Ovary (tissue), 10 donors: ENCODE measurements at places on chromosomes 6 and 20.

GRCh38 chr6:88050140-88050818 is 2.6 kb downstream of the SPACA1 start:
- no peak for DNase-seq

DNA sequence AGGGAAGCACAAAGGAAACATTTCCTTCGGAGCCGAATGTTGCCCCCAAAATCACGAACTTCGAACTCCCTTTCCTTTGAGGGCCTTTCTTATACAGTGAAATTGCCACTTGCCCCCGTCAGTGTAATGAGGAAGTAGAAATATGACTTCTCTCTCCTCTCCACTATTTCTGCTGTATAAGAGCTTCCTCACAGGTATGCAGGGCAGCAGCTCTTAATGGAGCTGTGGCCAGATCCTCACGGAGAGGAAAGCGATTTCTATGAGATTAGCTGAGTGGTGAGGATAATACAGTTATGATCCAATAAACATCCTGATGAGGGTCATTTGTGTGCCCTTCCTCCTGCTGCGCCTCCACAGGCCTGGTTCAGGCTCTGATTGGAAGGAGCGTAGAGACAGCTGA is 10.8 kb upstream of the CPNE5 start:
- DNase-seq = no peak

GRCh38 chr6:148559848-148560433 is 186.9 kb upstream of the UST start:
- peak; percentile 78 for DNase-seq

DNA sequence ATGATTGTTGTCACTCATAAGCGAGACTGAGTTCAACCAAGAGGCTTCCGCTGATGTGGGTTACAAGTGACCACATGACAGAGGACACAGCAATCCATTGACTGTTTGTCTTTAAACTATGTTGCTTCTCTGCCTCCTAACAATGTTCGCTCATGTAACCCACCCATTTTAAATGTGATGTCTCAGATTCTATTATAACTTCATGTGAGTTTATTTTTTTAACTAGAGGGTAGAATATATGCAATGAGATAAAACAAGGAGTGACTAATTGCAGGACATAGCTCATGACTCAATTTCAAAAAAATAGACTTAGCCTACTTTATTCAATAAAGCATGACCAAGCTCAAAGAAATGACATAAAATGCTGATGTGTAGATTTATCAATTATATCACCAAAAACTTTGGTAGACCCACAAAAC is 119.2 kb upstream of the SASH1 start:
- no peak for DNase-seq

DNA sequence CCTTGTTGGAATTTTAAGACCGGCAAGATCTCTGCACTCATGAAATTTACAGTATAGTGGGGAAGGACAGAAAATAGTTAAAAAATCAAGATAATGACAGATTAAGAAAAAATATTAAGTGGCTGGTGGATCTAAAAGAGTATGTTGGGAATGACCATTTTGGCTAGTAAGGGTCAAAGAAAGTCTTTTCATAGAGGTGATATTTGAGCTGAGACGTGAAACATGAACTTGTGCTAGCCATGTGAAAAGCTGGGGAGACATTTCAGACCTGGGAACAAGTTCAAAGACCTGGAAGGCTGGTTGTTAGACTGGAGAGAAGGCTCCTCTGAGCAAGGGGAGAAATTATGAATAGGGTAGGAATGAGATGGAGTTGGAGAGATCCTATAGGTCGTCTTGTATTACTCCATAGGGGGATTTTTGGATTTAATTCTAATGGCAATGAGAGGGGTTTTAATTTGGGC is 4.7 kb downstream of the BICRAL start:
- DNase-seq = no peak

DNA sequence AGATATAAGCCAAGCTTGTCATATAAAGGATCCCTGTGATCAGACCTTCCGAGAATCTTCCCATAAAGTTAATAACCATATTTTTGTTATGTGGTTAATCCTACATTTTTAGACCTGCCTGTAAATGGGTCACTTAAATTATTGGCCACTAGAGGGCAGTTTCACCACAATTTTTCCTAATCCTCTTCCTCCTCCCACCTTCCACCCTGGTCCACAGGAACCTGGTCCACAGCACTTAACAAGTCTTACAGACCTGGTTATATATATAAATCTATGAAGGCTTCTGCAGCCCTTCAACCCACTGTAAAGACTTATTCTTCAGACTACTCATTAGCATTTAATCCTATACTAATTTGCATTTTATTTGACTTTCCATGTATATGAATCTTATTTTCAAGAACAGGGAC is 28.3 kb downstream of the MRS2 start:
- no peak for DNase-seq

- DNase-seq = peak; percentile 41
Measured at GRCh38 chr6:108133594-108134179, 32.1 kb upstream of the NR2E1 start.

DNA sequence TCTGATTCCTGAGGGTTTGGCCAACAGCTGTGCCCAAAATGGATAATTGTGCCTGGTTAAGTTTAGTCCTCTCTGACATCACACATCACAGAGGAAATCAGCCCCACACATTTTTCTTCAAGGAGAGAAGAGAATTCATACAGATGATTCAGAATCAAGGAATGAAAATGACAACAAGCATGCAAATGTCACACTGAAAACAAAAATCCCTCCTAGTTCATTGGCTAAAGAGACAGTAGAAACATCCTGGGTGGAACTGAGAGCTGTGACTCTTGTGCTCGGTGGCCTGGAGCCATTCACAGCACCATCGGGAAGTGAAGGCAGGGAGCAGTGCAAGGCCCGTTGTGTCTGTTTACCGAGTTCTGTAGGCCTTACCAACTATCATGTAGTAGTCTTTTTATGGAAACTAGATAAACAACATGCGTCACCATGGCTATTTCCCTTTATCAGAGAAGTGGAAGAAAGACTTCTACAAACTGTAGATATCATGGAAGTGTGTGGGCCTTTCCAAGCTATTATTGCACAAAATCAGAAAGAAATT is 81.7 kb upstream of the TENT5A start:
- DNase-seq = peak; percentile 55

GRCh38 chr6:49326347-49326746 is 136.7 kb downstream of the MMUT start:
- DNase-seq = no peak

GRCh38 chr20:32570401-32571190 is 14.5 kb downstream of the NOL4L start:
- no peak for DNase-seq

DNA sequence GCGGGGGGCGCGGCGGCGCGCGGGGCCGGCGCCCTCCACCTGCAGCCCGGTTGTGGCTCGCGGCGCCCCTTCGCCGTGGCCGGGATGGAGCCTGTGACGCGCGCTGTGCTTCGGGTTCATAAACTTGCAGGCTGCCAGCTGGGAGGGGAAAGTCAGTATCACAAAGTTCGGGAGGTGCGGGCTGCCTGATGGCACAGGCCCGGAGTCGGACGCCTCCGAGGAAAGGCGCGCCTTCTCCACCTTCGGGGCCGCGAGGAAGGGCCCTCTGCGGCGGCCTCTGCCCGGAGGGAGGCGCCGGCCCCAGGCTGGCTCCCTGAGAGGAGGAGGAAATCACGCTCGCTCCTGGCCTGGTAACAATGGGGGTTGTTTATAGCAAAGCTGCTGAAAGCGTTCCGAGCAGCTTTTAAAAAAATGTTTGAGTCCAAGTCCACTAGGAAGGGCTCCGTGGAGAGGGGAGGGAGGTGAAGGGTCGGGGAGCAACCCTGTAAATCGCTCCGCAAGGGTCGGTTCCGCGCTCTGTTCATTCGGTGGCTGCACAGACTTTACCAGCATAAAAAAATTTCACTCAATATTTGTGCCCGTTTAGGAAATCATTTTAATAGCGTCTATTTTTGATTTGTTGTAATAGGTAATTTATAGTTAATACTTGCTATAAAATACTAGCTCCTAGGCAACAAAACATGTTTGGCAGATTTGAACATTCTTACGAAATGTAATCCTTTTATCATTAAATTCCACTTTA is 1.0 kb downstream of the AFDN start:
- DNase-seq = peak; percentile 70

GRCh38 chr6:44667668-44668390 is 280.3 kb downstream of the CDC5L start:
- no peak for DNase-seq

- DNase-seq = no peak
Measured at GRCh38 chr6:6588064-6588923, at the start of gene LY86. LY86 (plus strand) TSS chr6:6588720; CDS start chr6:6588735, 15 bp downstream.
